ENCODE measurements at places on chromosomes 11 and 22.

- no peak for DNase-seq
Observed at GRCh38 chr11:11075515-11076171, 217.8 kb upstream of the ZBED5 start.

- peak; percentile 66 for DNase-seq
Observed at GRCh38 chr22:44702479-44703198, 635 bp downstream of the PRR5 start.

GRCh38 chr11:47507563-47508239 is 45.2 kb downstream of the CELF1 start:
- DNase-seq = no peak

DNA sequence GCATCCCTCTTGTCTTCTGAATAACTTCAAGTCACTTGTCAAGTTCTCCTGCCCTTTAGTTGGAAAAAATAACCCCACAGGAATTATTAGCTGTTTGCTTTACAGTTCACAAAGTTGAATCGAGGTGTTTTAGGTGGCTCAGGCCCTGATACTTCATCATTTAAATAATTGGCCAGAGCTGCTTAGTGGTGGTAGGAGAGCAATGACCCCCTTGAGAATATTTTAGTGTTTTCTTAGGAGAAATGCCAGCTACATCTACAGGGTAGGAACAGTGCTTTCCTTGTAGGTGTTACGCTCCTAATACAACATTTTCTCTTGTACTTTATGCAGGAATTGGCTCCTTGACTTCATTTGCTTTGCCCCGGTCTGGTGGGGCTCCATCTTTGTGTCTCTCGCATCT is 73.2 kb downstream of the C22orf31 start:
- no peak for DNase-seq

DNA sequence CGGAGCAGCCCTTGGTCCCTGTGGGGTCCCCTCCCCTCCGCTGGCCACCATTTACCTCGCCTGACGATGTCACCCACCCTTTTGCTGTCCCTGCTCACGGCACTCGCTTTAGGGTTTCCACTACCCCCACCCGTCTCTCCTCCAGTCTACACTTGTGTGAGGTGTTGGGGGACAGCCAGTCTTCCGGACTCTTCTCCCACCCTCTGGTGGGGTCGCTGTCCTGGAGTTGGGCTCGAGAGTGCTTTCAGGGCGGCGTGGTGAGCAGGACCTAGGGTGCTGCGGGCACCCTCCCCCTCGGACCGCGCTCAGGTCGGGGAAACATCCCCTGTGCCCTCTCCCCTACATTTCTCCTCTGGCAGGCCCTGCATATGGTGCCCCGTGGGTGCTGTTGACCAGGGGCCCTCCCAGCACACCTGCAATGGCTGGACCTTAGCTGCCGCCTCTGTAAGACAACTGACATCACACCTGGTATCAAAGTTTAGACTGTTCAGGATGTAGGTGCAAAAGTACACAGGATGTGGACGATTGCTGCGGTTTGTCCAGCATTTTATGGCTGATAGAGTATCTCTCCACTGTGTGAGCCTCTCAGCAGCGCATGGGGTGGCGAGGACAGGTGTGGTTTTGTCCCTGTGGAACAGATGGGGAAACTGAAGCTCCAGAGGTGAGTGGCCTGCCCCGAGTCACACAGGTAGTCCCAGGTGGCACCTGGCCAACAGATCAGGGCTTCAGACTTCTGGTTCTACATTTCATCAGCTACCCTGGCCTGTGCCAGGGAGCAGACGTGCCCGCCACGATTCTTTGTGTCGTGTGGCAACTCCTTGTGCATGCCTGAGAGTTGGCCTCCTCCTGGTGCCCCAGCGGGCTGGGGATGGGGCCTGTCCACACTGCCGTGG is 1.2 kb downstream of the GRK2 start:
- peak; percentile 76 for DNase-seq

DNA sequence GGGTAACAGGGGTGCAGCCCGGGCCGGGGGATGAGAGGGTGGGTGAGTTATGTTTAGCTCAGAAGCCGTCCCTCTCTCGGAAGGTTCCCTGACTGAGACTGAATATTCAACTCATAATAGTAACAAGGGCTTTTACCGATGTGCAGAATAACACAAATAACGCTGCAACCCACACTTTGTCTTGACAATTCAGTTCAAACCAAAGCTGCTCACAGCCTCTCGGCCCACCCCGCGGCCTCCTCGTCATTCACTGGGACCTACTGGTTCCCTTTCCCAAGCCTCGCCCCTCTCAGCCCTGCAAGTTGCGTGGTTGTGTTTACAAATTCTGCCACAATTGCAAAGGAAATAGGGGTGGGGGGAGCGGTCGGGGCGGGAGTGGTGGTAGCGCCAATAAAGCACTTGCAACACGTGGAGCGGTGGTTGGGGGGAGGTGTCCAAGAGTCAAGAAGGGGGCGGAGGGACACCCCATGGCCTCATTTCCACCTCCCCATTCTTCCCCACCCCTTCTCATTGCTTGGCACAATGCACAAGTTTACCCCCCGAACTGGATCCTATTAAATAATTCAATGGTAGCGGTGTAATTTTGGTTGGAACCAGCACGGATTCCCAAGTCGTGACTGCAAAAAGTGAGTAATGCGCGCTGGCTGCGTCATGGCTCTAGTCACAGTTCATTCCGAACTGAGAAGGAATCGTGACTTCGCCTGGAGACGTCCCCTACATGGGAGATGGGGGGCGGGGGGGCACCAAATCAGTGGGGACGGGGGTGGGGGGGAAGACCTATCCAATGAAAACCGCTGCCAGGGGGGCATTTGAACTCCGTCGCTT is 102.0 kb upstream of the HSD17B12 start:
- no peak for DNase-seq

- no peak for DNase-seq
Observed at GRCh38 chr11:68832476-68833181, 9.1 kb downstream of the CPT1A start.

DNA sequence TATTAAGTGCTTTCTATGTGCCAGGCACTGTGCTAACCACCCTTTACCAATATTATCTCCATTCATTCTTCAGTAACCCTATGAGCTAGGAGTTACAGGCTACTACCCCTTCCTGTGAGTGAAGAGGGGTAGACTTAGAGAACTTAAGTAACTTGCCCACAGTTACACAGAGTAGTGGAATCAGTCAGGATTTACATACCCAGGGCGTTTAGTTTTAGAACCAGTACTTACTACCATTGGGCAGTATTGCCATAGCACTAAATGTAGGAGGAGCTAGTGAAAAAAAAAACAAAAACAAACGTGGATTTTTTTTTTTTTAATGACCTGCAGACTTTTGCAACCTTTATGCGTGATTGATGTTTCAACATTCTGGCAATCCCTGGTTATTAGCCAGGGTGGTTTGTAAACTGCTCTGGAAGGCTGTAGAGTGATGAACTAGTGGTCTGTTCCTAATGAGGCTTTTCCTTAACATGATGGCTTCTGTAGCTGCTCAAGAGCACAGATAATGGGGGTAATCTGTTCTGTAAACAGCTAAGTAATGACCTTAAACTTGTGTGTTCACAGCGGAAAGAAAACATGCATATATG is 11.4 kb downstream of the TBCEL start:
- DNase-seq = no peak

DNA sequence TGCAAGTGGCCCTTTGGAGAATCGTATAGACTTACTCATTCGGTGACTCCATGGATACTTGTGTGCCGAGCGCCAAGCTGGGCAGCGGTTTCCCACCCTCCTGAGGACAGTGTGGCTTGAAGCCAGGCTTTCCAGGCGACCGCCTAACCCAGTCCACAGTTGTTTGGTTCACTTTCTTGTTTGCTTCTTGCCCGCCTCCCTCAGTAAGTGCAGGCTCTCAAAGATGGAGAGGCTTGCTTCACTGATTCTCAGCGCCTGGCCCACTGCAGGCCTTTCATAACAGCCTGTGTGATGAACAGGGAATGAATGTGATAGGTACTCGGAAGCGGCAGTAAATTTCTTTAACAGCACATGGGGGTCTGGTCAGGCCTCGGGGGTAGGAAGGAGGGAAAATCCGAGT is 11.2 kb upstream of the MDK start:
- no peak for DNase-seq
